SK-MEL-5 (cell line): ENCODE measurements at places on chromosomes 7 and 10. TPM values are rescaled to one million over a fixed set of nuclear protein-coding genes. Genes with fewer than 3 reads are reported as not detected.

- no peak for DNase-seq
These were observed 92.5 kb upstream of the VIPR2 start for GRCh38 chr7:159237022-159237653.

PSTK gene
- 5.0 and 9.8 TPM in 2 replicates for total RNA-seq

GRCh38 chr10:178208-178607, 43.0 kb downstream of the ZMYND11 start:
- peak; percentile 42 for DNase-seq

ACBD7 gene
- 0.21 and 0.69 TPM in 2 replicates for total RNA-seq

ELFN1 gene
- total RNA-seq: 0.11 TPM in 2 replicates

HOGA1 gene
- total RNA-seq: 2.1 and 3.9 TPM in 2 replicates

DNA sequence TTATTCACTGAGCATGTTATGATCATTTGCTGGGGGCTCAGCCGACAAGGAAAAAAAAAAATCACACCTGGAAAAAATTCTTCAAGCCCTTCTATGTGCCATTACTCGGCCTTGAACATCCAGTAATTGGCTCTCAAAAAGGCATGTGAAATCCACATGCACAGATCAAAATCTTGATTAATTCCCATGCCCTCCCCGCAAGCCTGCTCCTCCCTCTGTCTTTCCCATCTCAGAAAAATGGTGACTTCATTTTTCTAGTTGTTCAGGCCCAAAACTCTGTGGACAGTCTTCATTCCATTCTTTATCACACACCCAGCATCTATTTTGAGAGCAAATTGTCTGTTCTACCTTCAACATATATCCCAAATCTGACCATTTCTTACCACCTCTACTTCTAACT, 91.2 kb upstream of the FRMD4A start:
- DNase-seq: no peak

ASB10 gene
- not detected in 2 replicates for total RNA-seq

RADIL gene
- 24.3 and 25.3 TPM in 2 replicates for total RNA-seq

- no peak for DNase-seq
These were observed 9.0 kb downstream of the RPEL1 start for GRCh38 chr10:103254538-103255325.

MUC3A gene
- total RNA-seq: not detected in 2 replicates

GBF1 gene
- total RNA-seq: 14.6 and 17.2 TPM in 2 replicates

DNA sequence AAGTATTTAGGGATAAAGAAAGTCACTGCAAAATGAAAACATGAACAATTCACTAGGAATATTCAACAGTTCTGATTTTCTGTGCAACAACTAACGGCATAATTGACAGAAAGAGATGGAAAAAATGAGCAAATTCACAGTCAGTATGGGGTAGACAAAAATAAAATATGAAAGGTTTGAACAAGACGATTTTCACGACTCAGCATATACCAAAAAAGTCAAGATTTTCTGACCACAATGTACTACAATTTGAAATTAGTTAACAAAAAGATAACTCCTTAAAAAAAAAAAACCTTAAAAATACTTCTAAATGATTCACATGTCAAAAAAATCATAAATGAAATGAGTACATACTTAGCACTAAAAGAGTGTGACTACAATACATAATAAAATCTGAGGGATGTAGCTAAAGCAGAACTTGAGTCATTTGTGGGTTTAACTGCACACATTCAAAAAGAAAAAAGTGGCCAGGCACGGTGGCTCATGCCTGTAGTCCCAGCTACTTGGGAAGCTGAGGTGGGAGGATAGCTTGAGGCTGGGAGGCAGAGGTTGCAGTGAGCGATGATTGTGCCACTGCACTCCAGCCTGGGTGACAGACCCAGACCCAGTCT, 22.6 kb upstream of the MTURN start:
- no peak for DNase-seq

DNA sequence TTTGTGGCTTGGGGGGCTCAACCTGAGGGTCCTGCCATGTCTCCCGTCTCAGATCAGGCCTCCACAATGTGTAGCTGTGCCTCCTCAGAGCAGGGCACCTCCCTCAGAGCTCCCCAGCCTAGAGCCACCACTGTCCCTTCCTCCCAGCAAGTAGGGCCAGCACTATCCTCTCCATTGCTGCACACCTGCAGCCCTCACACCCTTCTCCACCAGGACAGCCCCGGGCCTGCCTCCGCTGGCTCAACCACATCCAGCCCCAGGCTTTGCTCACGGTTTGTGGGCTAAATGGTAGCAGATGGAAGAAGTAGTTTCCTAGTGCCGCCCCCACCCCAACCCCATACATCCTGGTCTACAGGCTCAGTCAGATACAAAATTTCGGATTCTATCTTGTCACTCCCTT, 10.1 kb downstream of the NFKB2 start:
- no peak for DNase-seq

DNA sequence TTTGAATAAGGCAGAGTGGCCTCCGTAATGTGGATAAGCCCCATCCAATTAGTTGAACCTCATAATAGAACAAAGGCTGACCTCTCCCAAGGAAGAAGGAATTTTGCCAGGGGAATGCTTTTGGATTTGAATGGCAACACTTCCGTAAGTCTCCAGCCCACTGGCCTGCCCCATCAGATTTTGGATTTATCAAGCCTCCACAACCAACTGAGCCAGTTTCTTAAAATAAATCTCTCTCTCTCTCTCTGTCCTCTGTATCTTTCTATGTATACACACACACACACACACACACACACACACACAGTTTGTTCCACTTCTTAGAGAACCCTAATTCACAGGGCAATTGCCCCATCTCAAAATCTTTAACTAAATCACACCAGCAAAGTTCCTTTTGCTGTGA, 100.9 kb upstream of the CAV2 start:
- DNase-seq: no peak

EIF3A gene
- total RNA-seq: 112 and 130 TPM in 2 replicates

DNA sequence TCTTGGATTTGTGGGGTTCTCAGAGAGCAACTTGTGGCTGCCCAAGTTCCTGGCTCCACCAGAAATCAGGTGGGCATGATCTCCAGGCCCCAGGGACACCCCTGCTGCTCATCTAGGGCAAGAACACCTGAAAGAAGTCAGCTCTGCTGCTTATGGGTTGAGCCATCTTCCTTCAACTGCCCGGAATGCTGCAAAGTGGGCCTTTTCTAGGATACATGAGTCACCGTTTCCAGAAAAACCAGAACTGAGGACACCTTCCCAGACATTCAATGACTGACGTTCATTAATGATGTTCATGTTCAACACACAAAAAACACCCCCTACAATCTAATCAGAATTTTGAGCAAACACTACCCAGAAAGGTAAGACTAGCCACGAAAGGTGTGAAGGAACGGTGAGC, 98.0 kb downstream of the MAD1L1 start:
- DNase-seq: no peak

SEC61G gene
- 399 and 427 TPM in 2 replicates for total RNA-seq

GRCh38 chr7:111439977-111440376, 122.3 kb downstream of the IMMP2L start:
- DNase-seq: no peak

DNA sequence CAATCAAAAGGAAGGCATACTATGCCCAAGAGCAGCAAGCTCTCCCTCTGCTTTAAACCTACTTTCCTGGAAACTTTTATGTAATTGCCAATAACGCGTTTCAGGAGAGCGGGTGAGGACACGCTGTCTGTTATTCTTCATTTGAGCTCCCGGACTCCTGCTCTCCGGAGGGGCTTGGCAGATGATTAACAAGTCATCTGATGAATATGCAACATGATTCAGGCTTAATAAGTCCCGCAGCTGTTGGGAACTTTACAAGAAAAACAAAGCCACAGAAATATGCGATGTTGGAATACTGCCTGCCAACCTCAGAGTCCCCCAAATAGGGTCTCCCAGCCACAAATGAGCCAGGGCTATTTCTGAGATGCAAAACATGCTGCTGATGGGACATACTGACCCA, 348.0 kb downstream of the GPAM start:
- no peak for DNase-seq

DNA sequence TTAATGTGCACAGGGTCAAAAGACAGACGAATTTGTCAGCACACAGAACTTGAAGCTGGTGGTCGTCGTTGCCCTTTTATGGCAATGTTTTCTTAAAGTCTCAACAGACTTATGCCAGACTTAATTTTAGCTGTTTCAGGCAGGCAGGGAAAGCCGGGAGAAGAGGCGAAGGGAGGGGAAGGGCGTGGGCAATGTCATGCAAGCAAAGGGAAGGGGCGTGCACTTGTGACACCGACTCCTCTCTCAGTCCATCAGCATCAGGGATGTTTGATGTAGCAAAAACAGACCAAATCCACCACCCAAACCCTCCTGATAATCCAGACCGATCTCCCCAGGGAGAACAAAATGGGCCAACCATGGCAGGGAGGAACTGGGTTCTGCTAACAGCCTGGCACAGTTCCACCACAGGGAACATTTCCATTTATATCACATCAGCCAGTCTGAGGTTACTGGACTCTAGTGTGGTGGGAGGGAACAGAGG, 118.1 kb upstream of the RHEB start:
- DNase-seq: no peak

DNA sequence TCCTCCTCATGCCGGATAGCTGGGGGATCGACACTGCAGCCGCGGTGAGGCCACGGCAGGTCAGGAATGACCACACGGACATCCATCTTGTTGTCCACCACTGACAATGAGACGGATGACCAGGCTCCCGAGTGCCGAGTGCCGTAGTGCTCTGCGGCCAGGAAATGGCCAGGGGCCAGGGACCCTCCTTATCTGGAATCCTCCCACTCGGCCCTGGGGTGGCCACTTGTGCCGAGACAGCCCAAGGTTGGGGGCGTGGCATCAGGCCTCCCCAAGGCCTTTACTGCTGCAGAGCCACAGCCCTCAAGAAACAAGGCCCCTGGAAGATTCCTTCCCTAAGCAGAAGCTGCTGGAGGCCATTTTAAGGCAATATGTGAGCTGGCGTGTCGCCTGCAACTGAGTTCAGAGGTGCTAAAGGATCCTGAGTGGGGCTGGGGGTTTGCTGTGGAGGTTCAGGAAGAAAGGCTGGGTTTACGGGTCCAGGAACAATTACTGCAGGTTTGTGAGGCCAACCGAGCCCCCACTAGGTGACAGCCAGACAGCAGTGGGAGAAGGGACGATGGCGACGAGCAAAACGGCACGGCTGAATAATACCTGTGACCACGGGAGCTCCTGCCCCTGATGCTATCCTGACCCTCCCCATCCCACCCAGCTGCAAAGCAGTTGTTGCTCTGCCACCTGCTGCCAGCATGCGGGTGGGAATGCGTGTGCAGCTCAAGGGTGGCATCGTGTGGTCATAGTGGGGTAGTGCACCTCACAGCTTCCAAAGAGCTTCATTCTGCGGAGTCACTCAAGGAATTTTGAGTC, 31.6 kb upstream of the LEP start:
- peak; percentile 92 for DNase-seq

DNA sequence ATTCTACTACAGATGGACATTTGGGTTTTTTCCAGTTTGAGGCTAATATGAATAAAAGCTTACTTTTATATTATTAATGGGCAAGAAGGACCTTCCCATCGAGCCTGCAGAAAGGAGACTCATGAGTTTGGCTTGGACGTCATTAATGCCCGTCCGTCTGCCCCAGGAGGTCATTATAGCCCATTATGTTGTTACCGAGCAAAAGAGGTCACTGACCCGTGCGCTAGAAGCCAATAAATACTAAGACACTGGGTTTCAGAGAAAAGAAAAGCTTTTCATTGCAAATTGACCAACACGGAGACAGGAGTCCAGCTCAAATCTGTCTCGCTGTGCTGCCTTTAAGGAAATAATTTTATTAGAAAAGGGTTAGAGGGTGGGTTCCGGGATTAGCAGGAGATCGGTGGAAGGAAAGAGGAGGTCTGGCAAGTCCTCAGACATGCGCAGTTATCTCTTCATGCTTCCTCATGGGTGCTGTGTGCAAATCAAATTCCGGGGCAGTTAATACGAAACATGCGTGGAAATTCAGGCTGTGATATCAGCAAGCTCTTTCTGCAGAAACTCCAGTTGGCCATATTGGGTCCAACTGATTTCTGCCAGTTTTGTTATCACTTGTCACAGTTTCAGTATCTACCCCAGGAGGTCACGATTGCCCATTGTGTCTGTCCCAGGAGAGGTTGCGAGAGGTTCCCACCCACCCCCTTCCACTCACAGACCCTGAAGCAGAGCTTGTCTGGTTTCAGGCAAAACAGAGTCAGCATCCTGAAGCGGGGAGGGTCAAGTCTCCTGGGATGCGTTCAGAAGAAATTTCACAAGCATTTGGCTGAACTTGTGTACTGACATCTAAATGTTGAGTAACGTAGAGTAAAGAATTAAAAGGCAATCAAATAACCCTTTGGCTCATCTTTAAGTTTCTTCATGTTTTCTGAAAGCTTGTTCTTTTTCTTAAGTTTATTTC, 1.1 kb upstream of the GALNTL5 start:
- no peak for DNase-seq

ACTR1A gene
- total RNA-seq: 67.1 and 85.6 TPM in 2 replicates

PON1 gene
- total RNA-seq: 0.16 TPM in 1 of 2 replicates, not detected in the other

TRIM8 gene
- total RNA-seq: 11.7 and 21.6 TPM in 2 replicates

DNA sequence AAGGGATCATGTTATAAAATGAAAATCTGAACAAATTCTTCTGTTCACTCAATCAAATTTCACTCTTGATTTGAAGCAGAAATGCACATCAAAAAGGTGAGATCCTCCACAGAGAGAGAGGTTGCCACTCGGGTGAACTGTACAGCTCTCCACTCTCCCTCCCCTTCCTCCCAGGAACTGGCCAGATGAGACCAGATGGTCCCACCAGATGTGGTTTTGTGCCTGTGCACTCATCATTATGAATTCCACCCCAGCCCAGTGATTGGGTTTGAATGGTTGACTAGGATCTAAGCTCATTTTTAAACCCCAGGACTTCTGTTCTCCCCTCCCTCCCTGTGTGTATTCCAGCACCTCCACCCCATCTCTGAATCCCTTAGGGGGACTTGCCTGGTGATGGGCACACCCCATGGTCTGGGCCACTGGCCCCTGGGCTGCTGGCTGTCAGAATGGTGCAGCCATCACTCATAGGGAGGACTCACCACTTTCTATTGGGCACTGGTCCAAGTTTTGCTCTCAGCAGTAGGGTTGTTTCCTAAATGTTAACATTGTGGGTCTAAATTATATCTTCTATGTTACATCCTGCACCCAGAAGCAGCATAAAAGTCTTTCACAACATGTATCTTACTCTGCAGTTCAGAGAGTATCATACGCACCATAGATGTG, 393.1 kb downstream of the TNS3 start:
- no peak for DNase-seq

GRID2IP gene
- total RNA-seq: 0.03 TPM in 1 of 2 replicates, not detected in the other

GRCh38 chr10:101054351-101054750, 7.4 kb upstream of the KAZALD1 start:
- no peak for DNase-seq

DNA sequence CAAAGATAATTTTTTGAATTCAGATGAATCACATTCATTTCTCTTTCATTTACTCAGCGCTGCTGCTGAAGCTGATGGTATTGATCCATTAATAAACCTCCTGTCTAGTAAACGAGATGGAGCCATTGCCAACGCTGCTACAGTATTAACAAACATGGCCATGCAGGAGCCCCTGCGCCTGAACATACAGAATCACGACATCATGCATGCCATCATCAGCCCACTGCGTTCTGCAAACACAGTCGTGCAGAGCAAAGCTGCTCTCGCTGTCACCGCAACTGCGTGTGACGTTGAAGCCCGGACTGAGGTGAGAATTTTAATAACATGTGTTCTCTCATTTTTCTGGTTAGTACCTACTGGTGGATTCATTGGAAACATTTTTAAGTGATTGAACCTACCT, 70.2 kb downstream of the ARMC3 start:
- DNase-seq: no peak

GALNT17 gene
- 0.03 TPM in 1 of 2 replicates, not detected in the other for total RNA-seq
